Fibroblast of mammary gland (primary cell): ENCODE measurements at places on chromosomes 7 and 10.

DNA sequence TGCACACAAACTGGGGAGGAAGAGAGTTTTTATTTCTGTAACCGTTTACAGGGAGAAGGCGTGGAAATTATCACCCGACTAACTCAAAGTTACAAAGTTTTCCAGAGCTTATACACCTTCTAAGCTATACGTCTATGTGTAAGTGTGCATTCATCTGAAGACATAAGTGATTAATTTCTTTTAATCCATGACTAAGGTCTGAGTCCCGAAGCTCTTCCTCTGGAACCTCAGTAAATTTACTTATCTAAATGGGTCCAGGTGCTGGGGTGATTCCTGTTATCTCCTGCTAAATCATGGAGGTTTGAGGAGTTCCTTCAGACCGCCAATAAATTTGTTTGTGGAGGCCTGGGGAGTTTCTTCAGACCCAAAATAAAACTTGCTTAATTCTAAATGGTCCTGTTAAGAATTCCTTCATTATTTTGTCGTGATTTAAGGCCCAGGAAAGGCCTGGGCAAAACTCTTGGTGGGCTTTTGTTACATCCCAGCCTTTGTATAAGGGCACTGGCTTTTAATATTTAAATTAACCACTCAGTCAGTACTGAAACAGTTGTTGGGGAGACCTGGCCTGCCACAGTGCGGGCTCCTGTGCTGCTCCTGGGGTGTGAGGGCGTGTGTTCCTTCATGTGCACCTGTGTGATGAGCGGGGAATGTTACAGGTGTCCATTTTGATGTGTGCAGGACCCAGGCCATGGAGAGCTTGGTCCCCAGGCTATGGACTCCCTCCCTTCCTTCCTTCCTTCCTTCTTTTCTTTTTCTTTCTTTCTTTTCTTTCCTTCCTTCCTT is 5.8 kb upstream of the METTL27 start:
- peak; percentile 45 for DNase-seq

DNA sequence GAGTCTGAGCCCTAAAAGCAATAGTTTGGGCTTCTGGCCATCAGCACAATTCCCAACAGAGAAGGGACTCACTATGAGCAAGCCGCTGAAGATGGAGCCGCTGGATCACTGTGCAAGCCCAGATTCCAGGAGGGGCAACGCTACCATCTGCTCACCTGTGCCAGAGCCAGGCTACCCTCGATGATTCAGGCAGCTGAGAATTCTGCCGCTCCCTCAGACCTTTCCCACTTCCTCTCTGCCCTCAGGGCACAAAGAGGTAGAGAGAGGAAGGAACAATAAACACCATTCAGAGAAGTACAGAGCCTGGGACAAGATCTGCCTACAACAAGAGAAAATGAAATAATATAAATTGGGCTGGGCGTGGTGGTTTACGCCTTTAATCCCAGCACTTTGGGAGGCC is 98.1 kb downstream of the MYOF start:
- no peak for DNase-seq

DNA sequence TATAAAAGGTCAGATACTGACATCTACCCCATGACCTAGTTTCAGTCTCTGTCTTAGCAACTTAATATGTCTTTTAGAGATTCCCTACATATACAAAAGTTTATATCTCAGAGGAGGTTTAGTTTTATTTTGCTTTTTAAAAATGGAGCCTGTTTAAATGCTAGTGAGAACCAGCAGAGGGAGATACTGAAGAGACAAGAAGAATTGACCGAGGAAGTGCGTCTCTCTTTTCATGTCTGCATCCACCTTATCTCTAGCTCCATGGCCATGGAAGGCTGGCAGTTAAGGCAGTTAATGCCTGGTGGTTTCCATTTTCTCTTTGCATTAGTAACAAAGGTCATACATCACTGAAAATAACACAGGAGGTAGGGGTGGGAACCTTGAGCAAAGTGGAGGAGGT is 10.7 kb downstream of the SUV39H2 start:
- DNase-seq, result peak; percentile 26

DNA sequence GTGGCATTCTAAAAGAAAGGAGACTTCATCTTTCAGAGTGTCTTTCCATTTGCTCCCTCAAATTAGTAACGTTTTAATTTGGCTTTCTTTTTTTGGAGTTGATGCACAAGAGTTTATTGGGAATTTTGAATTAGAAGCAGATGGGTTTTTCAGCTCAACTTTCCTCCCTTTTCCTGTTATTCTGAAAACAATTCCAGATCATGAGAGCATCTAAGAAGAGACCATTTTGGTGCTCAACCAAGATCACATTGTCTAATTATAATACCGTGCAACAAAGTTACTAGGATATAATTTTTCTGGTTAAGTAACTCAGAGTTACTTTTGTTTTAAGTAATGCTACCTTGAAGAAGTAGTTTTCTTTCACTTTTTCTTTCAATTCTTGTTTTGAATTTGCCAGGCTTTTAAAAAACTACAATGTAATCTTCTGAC is 396.6 kb upstream of the KLF6 start:
- DNase-seq, result peak; percentile 47

DNA sequence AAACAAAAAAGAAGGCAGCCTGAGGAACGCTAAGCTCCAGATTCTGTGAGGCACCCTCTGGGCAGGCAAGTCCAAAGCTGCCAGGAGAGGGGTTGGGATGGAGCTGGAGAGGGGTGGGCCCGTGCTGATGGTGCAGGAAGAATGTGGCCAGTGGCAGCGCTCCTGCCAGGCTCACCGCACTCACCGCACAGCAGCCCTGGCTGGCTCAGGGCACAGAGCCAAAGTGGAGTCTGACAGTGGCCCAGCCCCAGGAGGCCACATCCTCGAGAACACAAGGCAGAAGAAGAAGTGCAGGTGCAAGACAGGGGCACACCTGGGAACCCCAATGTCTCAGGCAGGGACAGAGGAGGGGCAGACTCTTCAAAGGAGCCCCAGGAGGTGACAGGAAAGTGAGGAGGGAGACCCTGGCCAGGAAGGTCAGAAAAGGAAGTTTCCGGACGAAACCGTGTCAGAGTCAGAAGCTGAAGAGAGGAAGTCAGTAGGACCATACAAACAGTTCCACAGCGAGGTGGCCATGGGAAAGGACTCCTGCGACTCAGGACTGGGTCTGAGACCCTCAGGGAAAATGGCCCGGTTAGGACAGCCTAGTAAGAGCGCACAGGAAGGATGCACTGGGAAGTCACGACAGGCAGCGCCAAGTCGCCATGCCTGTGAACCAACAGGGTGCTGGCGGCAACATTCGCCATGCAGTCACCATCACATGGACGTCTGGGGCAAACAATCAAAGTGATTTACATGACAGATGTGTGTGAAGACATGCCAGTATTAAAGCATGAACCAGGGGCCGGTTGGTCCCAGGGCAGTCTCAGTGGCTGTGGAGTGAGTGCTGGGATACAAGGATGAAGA is 54.4 kb downstream of the COBL start:
- no peak for DNase-seq

DNA sequence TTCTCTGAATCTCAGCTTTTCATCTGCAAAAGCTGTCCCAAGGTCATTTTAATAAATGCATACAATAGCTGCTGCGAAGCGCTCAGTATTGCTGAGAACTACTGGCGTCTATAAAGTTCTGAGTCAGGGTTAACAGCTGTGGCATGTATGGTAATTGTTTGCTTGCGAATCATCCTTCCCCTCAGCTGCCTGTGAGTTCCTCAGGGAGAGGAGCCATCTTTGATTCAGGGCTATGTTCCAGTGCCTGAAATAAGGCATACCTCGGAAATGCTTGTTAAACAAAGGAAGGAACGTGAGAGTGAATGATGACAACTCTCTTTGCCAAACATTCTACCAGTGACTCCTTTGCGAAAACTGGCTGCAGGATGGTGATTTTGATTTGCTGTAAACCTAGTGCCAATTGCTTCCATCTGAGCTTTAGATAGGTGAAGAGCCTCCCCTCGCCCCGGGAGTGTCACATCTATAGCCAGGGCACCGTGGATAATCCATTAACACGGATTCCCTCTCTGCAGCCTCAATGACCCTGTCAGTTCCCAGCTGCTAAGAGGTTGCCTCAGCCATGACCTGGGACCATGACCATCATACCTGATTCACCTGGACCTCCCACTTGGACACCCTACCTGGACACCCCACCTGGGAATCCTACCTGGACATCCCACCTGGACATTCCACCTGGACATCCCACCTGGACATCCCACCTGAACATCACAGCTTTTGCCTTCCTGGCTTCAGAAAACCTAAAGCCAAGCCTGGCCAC is 39.6 kb downstream of the GPRIN2 start:
- DNase-seq, result peak; percentile 87

DNA sequence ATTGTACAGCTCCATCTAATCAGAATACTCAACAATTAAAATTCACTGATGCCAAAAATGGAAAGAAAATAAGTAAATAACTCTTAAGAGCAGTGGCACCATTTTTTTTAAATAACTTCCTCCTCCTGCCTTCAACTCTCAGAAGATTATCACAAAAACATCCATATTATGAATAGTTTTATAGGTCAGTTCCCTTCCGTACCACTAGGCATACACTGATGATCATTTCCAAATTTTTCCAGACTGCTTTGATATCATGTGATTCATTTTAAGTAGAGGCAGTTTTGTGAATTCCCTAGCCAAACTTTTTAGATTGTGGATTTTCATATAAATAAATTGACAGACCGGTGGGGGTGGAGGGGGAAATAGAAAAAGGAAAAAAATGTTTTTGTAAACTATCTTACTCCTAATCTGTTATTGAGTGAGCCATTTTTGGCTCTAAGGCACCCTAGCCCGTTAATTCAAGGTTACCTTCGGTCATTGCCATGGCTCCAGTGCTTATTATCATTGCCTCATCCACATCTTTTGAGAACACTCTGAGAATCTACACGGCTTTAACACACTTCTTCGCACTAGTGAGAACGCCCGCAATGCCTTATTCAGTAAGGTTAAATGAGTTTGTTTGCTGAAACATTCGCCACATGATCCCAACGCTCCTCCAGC is 1.0 kb downstream of the FAM107B start:
- DNase-seq, result no peak

GRCh38 chr7:73668103-73668885 is 663 bp downstream of the VPS37D start:
- DNase-seq, result no peak

DNA sequence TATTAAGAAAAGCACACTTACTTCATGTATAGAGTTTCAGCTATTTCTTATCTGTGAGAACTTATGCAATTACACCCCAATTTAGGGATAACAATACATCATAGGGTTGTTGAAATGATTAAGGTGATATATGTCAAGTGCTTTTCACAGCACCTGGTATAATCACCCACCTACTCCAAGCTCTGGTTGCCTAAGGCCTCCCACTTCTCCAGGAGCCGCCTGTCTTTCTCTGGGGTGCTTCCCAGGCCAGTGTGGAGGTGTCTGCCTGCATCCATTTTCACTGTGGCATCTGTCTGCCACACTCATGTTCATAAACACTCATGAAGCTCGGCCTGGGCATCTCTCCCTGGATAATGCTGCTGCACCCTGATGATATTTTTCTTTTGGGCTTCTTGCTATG is 250.3 kb downstream of the STK31 start:
- DNase-seq, result no peak

- no peak for DNase-seq
Observed at GRCh38 chr7:40331915-40332314, 197.1 kb downstream of the SUGCT start.

DNA sequence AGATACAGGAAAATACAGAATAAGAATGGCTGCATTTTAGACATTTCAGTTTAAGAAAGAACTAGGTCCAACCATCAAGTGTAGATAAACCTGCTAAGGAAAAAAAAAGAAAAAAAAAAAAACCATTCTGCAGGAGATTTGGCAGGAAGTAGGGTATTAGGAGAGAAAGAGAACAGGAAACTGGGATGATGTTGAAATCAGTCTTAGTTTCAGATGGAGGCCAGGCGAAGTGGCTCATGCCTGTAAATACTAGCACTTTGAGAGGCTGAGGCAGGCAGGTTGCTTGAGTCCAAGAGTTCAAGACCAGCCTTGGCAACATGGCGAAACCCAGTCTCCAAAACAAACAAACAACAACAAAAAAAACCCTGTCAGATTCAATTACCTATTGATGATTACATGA is 120.2 kb downstream of the RAB11FIP2 start:
- DNase-seq, result peak; percentile 13

- DNase-seq, result peak; percentile 2
Observed at GRCh38 chr10:133484818-133485217, 31.1 kb downstream of the SCART1 start.

GRCh38 chr7:4237296-4238235 is 444.5 kb upstream of the FOXK1 start:
- DNase-seq, result no peak

DNA sequence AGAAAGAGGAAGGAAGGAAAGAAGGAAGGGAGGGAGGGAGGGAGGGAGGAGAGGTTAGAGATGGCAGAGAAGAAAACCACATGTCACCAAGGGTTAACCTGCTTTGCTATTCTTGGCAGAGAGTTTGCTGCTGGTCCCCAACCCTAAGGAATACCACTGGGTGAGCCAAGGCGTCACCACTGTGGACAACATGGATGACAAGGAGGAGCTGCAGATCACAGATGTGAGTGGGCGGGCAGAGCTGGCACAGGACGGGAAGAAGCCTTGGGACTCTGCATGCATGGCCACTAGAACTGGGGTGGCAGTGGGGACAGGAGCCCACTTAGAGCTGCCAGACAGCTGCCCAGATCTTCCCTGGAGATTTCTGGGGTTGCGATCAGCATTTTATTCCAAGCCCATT is 17.2 kb upstream of the MYH16 start:
- no peak for DNase-seq

DNA sequence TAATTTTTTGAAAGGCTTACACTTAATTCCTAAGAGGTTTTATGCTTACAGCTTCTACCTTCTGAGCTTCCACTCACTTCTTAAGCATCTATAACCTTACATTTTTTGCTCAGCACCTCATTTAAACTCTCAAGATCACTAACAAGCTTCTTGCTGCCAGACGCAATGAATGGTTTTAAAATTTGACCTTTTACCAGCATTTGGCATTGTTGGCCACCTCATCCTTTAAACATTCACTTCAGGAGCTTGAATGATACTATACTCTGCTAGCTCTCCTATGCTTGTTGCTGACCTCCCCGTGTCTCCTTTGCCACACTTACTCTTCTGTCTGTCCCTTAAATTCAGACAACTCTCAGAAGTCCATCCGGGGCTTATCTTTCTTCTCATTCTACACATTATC is 37.7 kb upstream of the ODAD2 start:
- DNase-seq, result peak; percentile 9

- no peak for DNase-seq
Observed at GRCh38 chr10:121459622-121460453, 138.4 kb downstream of the FGFR2 start.

- no peak for DNase-seq
Observed at GRCh38 chr7:137363683-137364082, 20.1 kb upstream of the PTN start.

GRCh38 chr10:58157076-58157766 is 110.5 kb downstream of the IPMK start:
- peak; percentile 100 for DNase-seq

GRCh38 chr7:7266257-7266881 is 84.0 kb downstream of the C1GALT1 start:
- DNase-seq, result no peak

GRCh38 chr10:42932735-42933447 is 144.0 kb upstream of the RET start:
- no peak for DNase-seq

DNA sequence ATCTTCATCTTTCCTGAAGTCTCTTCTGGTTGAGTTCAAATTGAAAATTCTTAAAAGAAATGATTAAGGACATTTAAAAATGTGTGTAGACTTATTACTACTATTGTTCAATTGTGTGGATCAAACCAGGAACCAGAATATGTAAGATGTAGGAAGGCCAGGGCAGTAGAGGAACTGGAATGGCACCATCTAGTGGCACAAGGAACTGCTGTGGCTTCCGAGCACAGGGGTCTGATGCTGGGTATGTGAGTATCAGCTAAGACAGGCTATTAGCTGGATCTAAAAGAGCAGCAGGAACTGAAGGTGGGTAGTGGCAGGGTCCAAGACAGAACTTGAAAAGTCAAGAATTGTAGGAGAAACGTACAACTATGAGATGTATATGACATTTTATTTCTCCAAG is 247.3 kb downstream of the SEMA3A start:
- DNase-seq, result peak; percentile 19
